ENCODE measurements at places on chromosomes 2 and 18.
A peak's percentile ranks its signal among the peaks of the same experiment; 100 is the strongest.

GRCh38 chr18:48929212-48929612, 21.6 kb downstream of the SMAD7 start:
- DNase-seq = no peak

GRCh38 chr18:52588931-52589330, 248.9 kb downstream of the DCC start:
- DNase-seq = no peak

DNA sequence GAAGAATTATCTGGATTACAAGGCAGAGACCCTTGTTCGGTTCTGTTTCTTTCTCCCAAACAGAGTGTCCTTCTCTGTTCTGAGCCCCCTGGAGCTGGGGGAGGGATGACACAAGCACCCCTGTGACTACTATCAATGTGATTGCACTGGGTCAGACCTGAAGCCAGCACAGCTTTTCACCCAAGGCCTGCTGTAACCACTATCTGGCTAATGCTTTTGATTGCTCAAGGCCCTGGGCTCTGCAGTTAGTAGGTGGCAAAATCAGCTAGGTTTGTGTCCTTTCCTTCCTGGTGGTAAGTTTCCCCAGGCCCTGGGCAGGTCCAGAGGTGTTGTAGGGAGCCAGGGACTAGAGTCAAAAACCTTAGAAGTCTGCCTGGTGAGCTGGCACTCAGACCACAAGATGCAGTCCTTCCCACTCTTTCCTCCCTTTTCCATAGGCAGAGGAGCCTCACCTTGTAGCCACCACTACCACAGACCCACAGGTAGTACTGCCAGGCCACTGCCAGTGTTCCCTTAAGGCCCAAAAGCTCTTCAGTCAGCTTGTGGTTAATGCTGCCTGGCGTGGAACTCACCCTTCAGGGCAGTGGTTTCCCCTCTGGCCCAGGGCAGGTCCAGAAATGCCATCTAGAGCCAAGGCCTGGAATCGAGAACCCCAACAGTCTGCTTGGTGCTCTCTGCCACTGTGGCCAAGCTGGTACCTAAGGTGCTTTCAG, 83.0 kb downstream of the FAM117B start:
- no peak for DNase-seq

- no peak for DNase-seq
These were observed 19.4 kb downstream of the ALLC start for GRCh38 chr2:3677436-3677835.

- no peak for DNase-seq
These were observed 39.1 kb downstream of the ROCK2 start for GRCh38 chr2:11305338-11305737.

DNA sequence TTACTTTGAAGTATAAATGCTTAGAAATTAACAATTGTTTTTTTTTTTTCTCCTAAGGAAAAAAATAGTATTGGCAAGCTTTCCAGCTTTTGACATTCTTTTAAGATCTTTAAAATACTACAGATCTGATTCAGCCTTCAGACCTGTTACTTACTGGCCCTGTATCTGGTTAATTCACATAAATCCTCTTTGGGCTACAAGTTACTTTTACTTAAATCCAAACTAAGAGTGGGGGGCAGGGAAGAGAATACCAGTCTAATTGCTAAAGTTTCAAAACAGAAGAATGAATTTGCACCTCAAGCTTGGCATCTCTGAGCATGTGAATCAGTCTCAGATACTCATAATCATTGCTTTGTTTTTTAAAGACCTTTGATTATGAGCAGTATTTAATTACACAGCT, 386.3 kb downstream of the PARD3B start:
- no peak for DNase-seq

DNA sequence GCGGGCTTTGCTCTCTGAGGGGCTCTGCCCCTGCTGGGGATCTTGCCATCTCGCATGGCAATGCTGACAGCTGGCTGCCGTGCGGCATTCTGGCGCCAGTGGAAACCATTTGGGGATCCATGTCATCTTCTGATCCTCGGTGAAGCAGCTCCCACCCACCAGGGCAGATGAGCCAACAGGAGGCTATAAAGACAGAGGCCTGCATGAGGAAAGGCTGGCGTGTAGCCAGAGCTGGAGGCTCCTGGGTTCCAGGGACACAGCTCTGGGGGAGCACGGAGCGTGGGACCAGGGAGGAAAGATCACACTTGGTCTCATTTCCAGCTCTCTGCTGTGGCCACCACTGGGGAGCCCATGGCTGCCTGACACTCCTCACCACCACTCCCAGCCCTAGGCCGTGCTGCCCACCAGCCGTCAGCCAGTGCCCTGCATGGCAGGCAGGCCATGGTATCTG, 145.8 kb downstream of the ZFP36L2 start:
- no peak for DNase-seq

DNA sequence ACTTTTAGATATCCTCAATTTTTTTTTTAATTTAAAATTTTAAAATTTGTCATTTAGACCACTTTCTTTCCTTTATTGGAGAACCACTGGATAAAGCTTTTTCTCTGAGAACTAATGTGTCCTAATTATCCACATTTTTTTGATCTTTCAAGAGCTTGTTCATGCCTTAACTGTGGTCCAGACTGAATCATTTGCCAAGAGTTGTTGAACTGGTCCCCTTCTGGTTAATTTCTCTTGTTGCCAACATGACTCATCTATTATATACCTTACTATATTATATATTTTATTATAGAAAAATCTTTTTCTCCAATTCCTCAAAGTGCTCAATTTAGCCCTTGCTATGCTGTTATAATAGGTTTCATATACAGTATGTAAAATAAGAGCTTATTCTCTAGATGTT, 53.1 kb upstream of the TMEM87B start:
- DNase-seq = no peak

GRCh38 chr2:126344493-126344892, 311.5 kb upstream of the GYPC start:
- no peak for DNase-seq

- no peak for DNase-seq
These were observed 40.8 kb upstream of the ANKRD62 start for GRCh38 chr18:12052866-12053265.

DNA sequence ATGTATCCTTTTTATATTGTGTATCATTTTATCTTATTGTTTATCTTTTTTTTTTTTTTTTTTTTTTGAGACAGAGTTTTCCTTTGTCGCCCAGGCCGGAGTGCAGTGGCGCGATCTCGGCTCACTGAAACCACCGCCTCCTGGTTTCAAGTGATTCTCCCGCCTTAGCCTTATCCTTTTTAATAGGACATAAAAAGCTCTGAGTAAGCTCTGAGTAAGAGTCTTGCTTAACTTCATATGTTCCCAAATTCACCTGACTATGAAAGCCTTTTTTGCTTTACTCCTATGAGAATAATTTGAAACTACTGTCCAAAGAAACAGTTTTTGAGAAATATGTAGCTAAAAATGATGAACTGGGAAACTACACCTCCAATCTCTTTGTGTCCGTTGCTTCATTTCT, 525.5 kb downstream of the IRS1 start:
- no peak for DNase-seq

DNA sequence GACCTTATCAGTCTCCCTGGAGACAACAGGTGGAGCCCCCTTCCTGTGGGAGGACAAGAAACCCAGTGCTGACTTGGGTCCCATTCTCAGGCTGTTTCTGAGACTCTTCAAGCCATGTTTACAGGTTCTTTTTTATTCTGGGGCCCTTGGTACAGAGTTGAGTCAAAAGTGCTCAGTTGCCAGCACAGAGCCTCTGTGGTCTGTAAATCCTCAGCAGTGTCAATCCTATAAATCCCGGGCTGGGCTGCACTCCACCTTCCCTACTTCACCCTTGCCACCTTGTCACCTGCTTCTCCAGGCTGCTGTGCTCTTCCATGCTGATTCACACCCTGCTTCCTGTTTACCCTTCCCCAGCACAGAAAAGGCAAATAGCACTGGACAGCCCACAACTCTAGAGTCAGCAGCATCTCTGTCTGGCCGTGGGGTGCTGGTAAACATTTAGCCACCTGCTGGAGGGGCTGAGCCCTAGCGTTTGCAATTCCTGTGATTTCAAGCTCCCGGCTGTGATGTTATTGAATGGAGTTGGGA, 74.7 kb downstream of the TNFRSF11A start:
- no peak for DNase-seq

DNA sequence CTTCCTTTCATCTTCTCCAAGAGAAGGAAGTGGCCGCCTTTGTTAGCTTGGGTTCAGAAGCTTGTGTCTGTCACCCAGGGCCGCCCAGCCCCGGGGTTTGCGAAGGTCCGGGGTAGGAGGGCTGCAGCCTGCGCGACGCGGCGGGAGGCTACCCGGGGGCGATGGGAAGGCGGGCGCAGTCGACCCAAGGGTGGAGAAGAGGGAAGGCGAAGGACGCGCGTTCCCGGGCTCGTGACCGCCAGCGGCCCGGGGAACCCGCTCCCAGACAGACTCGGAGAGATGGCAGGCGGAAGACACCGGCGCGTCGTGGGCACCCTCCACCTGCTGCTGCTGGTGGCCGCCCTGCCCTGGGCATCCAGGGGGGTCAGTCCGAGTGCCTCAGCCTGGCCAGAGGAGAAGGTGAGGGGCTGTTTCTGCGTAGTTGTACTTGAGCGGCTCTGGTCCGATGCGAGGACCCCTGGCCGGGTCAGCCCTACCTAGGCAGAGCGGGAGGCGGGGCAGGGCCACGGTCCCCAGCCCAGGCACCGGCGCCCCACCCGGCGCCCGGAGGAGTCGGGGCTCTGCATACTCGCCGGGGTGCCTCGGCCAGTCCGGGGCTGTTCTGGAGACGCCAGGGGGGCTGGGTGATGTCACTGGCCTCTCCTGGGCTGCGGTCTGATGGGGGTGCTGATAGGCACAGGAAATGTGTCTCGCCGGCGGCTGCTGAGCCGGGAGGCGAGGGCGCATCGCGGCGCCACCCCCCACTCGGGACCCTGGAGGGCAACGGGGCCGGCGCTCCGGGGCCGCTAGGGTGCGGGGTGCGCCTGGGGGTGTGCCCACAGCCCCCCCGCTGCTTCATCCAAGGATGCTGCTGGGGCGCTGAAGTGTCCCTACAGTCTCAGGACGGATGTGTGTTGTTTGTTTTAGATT, at the start of gene QPCT:
QPCT (plus strand) TSS at position 178 of the 909 bp plus-strand sequence; CDS start at position 280, 102 bp downstream.
- DNase-seq = peak; percentile 58

DNA sequence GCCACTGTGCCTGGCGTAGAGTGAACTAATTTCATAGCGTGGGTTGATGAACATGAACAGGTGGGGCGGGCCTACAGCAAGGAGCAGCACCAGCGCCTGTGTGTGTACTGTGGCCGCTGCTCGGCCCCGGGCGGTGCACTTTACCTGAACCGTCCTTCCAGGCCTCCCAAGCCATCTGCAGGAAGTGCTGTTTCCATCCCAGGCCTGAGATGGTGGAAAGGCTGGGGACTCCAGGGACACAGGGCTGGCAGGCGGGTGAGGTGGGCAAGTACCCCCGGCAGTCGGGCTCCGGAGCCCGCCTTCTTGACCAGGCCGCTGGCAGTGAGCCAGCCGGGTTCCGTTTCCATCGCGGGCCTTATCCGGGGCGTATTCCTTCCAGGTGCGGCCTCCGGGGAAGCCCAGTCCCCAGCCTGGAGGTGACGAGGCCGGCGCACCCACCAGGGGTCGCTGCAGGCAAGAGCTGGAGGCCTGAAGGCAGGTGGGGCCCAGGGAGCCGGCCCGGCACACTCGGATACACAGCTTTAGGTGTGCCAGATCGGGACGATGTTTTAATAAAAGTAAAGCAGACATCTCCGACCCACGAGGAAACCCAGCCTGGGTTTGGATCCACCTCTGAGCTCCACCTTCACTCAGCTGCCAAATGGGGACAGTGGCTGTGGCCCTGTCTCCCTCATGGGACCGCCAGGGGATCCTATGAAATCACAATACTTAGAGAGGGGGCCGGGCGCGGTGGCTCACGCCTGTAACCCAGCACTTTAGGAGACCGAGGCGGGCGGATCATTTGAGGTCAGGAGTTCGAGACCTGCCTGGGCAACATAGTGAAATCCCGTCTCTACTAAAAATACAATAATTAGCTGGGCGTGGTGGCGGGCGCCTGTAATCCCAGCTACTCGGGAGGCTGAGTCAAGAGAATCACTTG, 22.7 kb upstream of the PDIA6 start:
- DNase-seq = peak; percentile 53

All from stimulated activated CD8-positive, alpha-beta memory T cell treated with anti-CD3 and anti-CD28 coated beads, Interleukin-12 subunit alpha, Interleukin-12 subunit beta, amount 100 ng/mL, for 1 hour (primary cell).